ENCODE measurements at places on chromosomes 4 and X. TPM values are rescaled to one million over a fixed set of nuclear protein-coding genes. Genes with fewer than 3 reads are reported as not detected.

The UGT2B15 gene
- polyA plus RNA-seq: 24.5 TPM

DNA sequence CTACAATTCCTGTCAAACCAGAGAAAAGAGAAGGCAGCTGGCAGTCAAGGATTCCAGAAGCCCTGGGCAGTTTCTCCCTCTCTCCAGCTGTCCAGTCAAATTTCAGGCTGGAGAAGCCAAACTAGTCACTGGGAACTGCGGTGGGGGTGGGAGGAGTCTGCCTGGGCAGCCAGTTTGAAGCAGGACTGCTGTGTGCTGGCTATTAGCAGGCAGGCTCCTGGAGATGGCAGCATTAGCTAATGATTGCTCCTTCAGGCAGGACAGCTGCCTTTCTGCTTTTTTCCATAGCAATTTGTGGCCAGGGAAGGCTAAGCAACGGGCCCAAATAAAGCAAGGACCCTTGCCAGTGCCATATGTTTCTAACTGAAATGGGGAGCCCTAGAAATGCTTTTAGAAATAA, 44.7 kb upstream of the FGF13 start:
- H3K4me3 ChIP-seq: no peak overlapping the region
- H3K36me3 ChIP-seq: no peaks in the 10 kb centered on the region
- DNase-seq: no peak
- H3K27me3 ChIP-seq: no peaks in the 10 kb centered on the region
- H3K4me1 ChIP-seq: no peaks in the 10 kb centered on the region

The SLC10A4 gene
- polyA plus RNA-seq: not detected

- no peak overlapping the region for H3K4me3 ChIP-seq
- H3K27ac ChIP-seq: no peak overlapping the region
- peaks cover 78% of the 10 kb centered on the region for H3K36me3 ChIP-seq
- H3K27me3 ChIP-seq: no peaks in the 10 kb centered on the region
- no peaks in the 10 kb centered on the region for H3K4me1 ChIP-seq
Measured at GRCh38 chr4:109691411-109691920, 11.8 kb downstream of the CASP6 start.

The FAM47A gene
- polyA plus RNA-seq: not detected

DNA sequence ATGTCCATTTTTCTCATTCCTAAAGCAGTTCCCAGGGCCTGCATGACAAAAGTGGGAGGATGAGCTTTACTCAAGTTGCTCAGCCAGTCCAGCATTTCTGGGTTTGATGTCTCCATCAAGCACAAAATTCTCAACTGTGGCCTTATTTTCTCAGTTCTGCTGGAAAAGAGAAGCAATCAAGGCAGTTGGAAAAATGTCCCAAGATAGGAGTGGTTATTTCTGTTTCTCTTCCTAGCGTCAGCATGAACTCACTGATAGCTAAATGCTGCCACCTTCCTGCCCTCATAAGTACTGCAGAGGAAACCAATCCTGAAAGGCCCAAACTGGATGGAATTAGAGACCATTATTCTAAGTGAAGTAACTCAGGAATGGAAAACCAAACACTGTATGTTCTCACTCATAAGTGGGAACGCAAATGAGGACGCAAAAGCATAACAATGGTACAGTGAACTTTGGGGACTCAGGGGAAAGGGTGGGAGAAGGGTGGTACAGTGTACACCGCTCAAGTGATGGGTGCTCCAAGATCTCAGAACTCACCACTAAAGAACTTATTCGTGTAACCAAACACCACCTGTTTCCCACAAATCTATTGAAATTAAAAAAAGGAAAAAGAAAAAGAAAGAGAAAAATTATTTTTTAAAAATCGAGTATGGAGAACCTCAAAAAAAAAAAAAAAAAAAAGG, 29.6 kb downstream of the ADH7 start:
- DNase-seq: peak; percentile 87
- H3K27ac ChIP-seq: peak overlapping the region; percentile 62
- no peaks in the 10 kb centered on the region for H3K36me3 ChIP-seq
- no peak overlapping the region for H3K4me3 ChIP-seq
- peaks cover 29% of the 10 kb centered on the region for H3K4me1 ChIP-seq

The RHOXF2 gene
- polyA plus RNA-seq: not detected

- H3K36me3 ChIP-seq: no peaks in the 10 kb centered on the region
- no peak for DNase-seq
- H3K4me1 ChIP-seq: no peaks in the 10 kb centered on the region
- no peak overlapping the region for H3K4me3 ChIP-seq
Measured at GRCh38 chr4:61041527-61041926, 158.6 kb upstream of the ADGRL3 start.

DNA sequence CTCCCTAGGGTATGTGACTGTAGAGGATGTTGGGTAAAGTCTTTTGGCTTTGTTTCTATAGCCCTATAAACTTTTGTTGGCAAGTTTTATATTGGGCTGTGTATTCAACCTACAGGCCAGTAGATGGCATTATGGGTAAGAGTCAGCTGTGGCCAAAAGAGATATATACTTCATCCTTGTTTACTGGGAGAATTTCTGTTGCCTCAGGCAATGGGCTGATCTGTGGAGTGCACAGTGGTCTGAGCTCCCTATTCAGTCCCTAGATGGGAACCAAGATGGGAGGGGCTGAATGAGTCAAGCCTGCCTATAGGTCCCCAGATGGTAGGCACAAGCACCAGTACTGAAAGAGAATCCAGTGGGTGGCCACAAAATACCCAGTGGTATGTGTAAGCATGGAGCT, 580.6 kb downstream of the EPHA5 start:
- H3K4me3 ChIP-seq: no peak overlapping the region
- H3K27me3 ChIP-seq: no peaks in the 10 kb centered on the region
- no peak overlapping the region for H3K27ac ChIP-seq
- no peaks in the 10 kb centered on the region for H3K36me3 ChIP-seq

DNA sequence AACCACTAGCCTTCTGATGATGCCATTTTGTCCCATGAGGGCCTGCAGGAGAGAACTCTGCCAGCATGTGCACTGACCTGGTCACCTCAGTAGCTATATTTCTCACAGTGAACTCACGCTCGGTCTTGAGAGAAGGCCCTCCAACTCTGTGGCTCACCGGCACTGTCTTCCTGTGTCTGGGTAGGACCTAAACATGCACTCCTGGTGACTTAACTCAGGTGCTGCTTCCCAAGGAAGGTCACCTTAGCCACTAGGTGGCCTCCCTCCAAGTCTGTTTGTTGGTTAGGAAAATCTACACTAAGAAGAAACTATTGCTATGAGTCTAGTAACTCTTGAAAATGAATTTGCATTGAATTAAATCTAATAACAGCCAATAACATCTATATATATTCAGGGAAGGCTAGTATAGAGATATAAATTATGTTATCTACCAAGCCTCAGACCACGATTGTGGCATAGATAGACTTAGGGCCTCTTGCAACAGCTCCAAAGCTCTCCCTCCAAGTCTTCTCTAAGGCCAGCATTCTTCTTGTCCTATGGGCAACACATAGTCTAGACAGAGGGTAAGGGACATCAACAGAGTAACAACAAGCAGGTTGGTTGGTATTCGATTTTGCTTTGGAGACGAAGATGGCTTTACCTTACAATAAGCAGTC, 24.7 kb downstream of the TLR10 start:
- no peak overlapping the region for H3K4me3 ChIP-seq
- H3K4me1 ChIP-seq: no peaks in the 10 kb centered on the region
- no peaks in the 10 kb centered on the region for H3K27me3 ChIP-seq
- no peaks in the 10 kb centered on the region for H3K36me3 ChIP-seq
- H3K27ac ChIP-seq: no peak overlapping the region

The ANOS1 gene
- polyA plus RNA-seq: not detected

The CLNK gene
- polyA plus RNA-seq: not detected

DNA sequence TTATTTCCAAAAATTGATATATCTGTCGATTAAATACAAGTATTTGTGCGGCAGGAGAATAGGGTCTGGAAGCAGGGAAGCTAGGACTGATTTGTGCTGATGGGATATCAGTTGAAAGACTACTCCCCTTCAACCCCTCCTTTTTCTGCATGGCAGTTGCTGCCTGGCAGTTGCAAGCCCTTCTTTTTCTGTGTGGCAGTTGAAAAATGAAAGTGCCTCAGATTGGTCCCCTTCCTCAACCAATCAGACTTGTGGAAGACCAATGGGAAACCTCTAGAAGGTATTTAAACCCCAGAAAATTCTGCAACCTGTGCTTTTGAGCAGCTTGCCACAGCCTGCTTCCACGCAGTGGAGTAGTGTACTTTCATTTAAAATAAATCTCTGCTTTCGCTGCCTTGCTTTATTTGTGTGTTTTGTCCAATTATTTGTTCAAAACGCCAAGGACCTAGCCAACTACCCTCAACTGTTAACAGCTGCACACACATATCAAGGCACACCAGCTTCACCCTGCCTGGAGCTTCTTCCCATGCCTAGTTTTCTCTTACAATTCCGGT, 1.5 kb upstream of the TMA16 start:
- no peak for DNase-seq
- H3K36me3 ChIP-seq: no peaks in the 10 kb centered on the region
- H3K4me3 ChIP-seq: no peak overlapping the region

DNA sequence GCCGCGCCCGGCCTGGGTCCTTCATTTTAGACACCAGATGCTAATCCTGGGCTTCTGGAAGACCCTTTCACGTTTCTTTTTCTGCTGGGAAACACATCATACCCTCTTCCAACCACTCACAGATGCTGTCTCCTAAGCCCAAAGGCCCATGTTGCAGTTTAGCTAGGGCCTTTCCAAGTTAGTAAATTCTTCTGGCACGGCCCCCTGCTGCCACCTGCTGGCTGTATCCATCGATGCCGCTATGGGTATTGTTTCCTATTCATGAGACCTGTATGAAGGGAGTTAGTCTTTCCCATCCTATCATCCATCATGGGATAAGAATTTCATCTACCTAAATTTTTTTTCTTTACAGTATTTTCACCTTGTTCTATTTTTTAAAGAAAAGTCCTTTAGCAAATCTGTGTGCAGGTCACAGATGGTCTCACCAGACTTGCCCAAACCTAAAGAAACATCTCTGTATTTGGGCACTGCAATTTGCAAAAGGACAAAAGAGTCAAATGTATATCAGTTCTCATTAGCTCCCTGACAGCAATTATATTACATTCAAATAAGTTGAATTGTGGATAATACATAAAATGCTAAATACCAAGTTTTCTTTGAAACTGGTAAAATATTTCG, 37.8 kb upstream of the SLC9A7 start:
- no peaks in the 10 kb centered on the region for H3K4me1 ChIP-seq
- peak; percentile 76 for DNase-seq
- H3K4me3 ChIP-seq: no peak overlapping the region
- H3K27ac ChIP-seq: no peak overlapping the region

DNA sequence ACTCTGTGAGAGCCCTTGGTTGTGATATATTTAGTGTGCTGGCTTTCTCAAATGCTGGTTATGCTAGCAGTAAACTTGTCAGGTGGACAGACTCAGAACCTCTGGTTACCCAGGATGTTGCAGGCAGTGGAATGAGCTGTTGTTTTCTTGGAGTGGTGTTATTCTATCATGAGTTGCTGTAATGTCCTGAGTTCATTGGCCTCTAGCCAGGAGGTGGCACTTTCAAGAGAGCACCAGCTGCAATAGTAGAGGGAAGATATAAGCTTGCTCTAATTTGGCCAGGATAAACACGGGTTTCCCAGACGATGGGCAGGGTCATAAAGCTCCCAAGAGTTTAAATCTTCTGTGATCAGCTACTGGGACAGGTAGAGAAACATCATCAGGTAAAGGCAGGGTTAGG, 95.0 kb upstream of the UBQLN2 start:
- H3K27ac ChIP-seq: no peak overlapping the region
- DNase-seq: no peak
- no peaks in the 10 kb centered on the region for H3K4me1 ChIP-seq
- H3K36me3 ChIP-seq: no peaks in the 10 kb centered on the region

DNA sequence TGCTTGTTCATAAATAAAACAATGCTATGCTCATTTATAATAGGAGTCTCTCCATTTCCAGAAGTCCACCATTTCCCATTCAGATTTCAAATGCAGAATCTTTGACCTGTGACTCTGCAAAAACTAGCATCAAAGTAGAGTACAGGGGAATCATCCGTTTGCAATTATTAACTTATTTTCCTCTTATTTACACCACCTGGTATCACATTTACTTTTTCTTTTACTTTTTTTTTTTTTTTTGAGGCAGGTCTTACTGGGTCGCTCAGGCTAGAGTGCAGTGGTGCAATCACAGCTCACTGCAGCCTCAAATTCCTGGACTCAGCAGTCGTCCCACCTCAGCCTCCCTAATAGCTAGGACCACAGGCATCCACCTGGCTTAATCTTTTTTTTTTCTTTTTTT, 37.6 kb downstream of the RBM47 start:
- H3K4me3 ChIP-seq: no peak overlapping the region
- DNase-seq: no peak
- no peaks in the 10 kb centered on the region for H3K36me3 ChIP-seq
- H3K27me3 ChIP-seq: no peaks in the 10 kb centered on the region
- H3K4me1 ChIP-seq: no peaks in the 10 kb centered on the region

DNA sequence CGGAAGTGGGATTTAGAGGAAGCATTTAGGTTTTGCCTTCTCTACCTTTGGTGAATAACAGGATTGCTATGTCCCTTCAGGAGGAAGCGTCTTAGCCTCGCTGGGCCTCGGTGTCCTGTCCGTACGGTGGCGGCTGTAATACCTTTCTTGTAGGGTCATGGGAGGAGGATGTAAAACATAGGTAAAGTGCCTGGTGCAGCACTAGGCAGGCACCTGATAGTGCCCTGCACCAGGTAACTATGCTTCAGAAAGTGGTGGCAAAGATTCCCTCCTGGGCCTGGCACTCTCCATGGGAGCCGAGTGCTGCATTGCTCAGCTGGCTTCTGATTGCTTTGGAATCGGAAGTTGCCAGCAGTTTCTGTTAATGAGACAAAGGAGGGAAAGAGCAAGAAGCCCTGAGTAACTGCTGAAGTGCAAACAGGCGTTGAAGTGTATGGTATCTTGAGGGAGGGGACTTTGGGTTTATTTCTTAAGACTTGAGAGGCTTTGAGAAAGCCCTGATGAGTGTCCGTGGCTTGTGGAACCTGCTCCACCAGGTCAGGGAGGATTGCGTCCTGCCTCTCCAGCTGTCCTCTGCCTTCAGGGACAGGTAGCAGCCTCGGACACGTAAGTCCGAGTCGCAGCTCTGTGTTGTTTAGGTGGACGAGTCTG, 45.8 kb downstream of the TBC1D14 start:
- no peaks in the 10 kb centered on the region for H3K27me3 ChIP-seq

DNA sequence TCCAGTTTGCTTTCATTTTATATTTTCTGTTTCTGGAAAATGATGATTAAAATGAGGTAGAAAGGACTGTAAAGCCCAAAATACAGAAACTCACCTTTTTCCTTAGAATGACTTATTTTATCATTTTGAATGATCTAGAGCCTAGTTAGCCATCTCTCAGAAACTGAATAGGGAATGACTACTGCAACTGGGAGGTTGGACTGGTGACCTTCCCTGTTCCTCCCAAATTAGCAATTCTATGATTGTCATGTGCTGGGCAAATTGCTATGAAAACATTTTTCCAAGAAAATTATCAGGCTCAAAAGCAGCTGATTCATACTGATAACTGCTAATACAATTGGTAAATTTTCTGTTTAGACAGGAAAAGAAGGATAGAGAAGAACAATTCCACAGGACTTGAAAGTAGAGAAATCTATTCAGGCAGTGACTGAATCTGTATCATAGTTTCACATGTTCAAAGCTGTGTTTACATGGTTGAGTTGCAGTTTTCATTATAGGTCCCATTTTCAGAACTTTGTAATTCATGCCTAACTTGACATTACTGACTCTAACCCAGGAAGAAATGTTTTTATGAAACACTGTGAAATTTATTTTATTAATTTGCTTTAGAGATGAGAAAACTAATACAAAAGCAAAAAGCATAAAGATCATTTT, 43.4 kb upstream of the SEC24B start:
- H3K36me3 ChIP-seq: no peaks in the 10 kb centered on the region
- no peaks in the 10 kb centered on the region for H3K4me1 ChIP-seq
- H3K27me3 ChIP-seq: no peaks in the 10 kb centered on the region
- DNase-seq: no peak

Measured in sigmoid colon (tissue), 7 donors.